GM12864 (cell line): ENCODE measurements at places on chromosomes 2 and 18.

DNA sequence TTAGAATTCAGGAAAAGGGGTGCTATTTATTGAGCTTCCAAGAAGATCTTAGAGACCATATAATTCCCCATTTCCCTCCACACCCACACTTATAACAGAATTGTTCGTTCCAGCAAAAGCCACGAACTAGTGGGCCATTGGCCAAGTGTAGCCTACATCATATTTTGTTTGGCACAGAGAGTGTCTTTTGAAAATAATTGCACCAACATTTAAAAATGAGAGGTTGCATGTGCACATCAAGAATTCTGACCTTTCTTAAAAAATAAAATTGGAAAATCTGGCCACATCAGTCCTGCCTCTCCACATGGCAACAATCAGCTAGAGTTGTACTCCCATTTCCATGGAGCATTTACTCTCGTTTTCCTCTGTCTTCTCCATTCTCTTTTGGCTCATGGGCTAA lies 655.5 kb upstream of the FANCL start:
- DNase-seq: no peak

- DNase-seq: no peak
Observed at GRCh38 chr2:37971971-37972370, 46.9 kb downstream of the RMDN2 start.

DNA sequence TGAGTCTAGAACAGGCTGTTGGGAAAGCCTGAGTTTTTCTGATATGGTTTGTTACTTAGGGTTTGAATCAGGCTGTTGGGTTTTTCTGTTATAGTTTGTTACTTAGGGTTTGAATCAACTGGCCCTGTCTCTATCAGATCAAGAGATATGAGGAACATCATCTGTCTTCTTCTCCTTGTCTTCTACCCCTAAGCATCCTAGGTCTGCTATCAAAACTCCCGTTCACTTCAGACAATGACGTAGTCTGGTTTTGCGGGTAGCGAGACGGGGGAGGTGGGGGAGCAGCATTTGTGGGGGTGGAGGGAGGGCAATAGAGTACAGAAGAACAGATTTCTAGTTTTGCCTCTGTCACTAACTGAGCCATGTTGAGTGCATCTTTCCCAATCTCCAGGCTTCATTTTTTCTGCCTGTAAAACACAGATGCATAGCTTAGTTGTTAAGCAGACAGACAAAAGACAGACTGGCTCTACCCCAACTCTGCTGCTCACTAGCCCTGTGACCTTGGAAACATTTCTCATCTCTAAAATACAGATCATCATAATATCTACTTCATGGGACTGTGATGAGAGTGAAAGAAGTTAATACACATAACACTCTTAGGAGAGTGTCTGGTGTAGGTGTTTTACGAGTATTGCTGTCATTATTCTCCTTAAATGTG lies 9.1 kb downstream of the TNP1 start:
- no peak for DNase-seq

DNA sequence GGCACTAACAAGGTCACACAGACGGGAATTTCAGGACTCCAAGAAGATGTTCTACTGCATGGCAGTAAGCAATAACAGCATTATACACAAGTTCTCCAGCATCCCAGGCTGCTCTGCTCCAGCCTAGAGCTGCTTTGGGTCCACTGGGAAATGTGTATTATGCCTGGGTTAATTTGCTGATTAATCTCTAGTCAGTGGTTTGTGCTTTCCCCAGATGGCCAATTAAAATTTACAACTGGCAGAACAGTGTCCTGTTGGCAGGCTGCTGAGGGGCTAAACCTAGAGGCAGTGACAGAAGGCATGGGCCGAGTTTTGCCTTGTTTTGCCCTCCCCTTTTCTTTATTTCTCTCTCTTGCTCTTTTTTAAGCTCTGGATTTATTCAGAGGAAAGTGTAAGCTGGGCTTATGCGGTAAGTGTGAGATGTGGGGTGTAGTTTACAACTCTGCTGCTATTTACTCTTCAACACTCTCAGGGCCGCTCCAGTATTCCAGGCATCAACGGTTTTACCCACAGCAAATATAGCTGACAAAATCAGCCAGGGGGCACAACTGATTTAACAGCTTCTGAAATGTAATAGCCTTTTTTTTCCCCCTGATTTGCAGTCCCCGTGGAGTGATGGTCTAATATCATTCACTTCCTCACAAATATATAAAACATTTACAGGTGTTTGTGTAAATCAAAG lies 348.0 kb downstream of the GPD2 start:
- DNase-seq: no peak
